ENCODE measurements at places on chromosomes 7 and 10.

DNA sequence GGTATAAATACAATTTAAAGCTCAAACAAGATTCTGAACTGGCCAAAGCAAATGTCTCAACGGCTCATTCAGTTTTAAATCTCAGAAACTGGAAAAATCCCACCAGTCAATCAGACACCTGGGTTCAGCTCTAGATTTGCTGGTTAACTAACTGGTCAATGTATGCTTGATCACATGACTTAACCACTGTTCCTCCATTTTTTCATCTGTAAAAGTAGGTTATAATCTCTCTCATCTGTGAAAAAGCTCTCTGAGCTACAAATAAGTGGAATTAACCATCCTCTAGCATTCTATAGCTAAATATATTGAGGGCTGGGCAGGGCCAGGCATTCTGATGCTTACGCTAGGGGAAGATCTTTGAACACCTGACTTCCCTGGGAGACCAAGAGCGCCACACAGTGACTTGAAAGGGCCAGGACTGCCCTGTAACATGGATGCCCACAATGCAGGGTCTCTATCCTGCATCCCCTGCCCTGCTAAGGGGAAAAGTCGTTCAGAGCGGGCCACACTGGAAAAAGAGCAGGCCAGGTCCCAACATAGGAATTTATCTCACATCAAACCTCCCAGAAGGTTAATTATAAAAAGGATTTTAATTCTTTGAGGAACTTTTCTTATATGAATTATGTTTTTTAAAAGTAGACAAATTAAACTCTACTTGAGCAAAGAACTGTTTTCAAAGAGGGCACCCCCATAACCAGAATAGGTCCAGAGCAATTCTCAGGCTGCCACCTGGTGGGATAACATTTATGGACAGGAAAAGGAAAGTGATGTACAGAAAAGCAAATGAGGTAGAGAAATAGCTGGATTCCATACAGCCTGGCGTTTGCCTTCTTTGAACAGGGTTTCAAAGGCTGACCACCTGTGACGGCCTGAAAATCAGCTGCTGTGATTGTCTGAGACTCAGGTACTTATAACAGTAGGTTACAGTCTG lies 1.8 kb downstream of the RP9 start:
- DNase-seq = peak; percentile 80

DNA sequence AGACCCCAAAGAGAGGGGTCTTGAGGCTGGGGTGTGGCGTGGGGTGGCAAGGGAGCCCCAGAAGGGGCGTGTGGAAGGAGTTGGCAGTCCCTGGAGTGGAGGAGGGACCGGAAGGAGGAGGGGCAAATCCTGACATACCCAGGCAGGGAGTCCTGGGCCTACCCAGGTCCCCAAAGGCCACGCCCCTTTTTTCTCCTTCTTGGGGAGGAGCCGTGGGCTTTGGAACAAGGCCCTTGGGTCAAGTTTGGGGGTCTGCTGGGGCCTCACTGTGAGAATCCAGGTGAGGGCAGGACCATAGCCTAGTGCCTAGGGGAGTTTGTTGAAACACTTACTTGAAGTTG lies 1.2 kb upstream of the SMARCD3 start:
- DNase-seq = peak; percentile 47

GRCh38 chr10:116769791-116770190 lies 27.4 kb upstream of the HSPA12A start:
- DNase-seq = no peak

DNA sequence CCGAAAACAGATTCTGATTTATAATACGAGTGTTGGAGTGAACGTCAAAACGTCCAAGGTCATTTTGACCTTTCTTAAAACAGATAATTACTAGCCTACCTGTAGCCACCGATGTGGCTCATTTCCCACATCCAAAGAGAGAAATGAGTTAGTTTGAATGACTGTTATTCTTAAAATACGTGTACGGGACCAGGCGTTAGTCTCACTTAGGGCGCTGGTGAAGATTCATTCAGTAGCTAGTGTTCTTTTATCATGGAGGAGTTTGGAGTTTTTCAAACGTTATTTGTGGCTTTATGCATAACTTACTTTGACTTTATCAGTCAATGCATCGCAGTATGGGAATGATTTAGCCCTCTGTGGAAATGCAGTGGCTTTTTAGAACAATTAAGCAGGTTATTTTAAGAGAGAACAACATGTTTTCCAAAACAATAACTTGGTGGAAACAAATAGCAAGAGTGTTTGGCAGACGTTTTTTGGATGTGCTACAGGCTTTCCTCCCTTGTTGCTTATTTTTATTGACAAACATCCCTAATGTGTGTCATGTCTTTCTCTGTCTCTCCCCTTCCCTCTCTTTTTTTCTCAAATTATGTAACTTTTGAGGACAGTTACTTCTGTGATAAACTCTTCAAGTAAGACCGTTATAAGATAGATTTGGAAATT lies 1.6 kb downstream of the BICC1 start:
- no peak for DNase-seq

DNA sequence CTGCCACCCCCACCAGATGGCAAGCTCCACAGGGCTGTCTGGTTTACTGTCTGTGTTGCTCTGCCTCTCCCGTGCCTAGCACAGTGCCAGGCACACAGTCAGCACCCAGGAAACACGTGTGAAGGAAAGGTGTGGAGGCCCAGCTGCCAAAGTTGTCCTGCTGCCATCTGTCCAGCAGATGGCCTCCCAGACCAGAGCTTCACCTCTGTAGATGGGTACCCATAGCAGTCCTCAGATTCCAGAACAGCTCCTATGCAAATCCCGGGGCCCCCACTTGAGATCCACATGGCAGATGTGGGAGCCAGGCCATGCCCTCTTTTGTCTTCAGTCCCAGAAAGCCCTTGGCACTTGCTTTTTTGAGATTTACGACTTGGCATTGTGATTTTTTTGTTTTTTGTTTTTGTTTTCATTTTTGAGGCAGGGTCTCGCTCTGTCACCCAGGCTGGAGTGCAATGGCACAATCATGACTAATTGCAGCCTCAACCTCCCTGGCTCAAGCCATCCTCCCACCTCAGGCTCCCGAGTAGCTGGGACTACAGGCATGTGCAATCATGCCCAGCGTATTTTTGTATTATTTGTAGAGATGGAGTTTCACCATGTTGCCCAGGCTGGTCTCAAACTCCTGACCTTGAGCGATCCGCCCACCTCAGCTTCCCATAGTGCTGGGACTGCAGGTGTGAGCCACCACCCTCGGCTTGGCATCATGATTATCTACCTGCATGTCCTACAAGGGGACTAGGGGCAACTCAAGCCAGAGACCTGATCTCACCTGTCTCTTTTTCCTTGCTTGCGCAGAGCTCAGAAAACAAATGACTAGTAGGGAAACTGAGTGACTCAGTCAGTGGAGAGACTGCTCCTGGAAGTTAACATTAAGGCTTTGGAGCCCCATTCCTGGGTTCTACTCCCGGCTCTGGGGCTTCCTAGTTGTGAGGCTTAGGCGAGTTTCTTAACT lies 16.9 kb upstream of the PALD1 start:
- peak; percentile 69 for DNase-seq

GRCh38 chr7:66768865-66769832 lies 28.6 kb downstream of the RABGEF1 start:
- DNase-seq = no peak

- no peak for DNase-seq
Measured at GRCh38 chr10:117647306-117647705, 104.8 kb downstream of the EMX2 start.

DNA sequence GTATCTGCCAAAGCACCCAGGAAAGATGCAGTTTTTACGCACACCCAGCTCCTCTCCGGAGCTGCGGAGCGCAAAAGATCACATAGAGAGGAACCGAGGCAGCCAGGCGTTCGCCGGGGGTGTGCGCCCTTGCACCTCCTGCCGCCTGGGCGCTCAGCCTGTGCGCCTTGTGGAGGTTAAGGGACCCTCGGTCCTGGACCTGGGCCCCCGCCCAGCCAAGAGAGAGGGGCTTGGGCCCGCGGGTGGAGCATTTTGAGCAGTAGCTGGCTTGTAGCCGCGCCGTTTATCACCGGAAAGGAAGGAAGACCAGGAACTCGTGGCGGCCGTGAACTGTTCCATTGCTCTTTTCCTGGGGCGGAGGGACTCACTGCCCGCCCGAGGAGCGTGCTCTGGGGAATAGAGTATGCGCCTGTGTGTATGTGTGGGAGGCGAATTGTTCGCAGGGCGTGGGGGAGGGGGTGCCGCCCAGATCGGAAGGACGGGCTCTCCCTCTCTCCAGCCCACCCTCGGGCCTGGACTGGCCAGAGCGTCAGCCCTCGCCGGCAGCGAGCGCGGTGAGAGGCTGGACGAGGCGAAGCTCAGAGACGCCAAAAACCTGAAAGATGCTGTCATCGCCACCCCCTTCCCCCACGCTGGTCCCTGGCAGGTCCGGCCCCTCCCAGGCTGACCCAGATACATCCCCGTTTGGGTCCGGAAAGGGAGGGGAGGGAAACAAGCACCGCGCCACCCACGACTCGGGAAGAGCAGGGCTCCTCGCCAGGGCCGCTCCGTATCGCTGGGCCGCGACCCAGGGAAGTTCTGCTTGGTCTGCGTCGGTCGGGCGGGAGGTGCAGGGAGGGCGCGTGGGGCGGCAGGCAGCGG lies 1.2 kb upstream of the WNT2 start:
- DNase-seq = no peak

DNA sequence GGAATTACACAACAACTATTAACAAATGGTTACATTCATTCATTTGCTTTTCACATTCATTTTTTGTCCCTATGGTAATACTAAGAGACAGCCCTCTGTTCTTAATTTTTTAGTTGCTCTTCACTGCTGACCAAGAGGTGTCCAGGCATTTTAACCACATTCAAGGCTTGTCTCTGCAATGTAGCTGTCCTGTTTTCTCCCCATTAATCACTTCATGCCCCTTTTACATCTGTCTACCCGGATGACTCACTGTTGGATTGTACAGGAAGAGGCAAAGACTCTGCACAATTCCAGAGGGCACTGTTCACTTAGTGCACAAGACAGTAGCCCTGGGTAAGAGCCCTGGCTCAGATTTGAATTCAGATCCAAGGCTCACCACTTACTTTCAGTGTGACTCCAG lies 168.5 kb downstream of the NOC3L start:
- peak; percentile 23 for DNase-seq

- DNase-seq = no peak
Measured at GRCh38 chr7:106269254-106269961, 15.4 kb downstream of the NAMPT start.

DNA sequence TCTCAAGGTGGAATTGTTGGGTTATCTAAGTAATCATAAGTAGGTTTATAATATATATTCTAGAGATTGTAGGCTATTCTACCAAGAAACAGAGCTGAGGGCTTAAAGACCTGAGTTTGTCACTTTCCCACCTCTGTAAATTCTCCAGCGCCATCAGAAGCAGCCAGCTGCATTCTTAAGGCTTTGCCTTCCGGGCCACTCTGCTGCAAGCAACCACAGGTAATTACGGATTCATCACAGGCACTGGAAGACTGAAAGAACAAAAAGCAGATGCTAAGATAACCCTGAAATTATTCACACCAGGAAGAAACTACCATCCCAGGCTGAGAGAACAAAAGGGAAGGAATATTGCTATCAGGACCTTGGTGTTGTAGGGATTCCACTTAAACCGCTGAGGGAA lies 137.8 kb upstream of the JCAD start:
- DNase-seq = no peak

- no peak for DNase-seq
Measured at GRCh38 chr10:80996615-80997193, 459.0 kb downstream of the SH2D4B start.

DNA sequence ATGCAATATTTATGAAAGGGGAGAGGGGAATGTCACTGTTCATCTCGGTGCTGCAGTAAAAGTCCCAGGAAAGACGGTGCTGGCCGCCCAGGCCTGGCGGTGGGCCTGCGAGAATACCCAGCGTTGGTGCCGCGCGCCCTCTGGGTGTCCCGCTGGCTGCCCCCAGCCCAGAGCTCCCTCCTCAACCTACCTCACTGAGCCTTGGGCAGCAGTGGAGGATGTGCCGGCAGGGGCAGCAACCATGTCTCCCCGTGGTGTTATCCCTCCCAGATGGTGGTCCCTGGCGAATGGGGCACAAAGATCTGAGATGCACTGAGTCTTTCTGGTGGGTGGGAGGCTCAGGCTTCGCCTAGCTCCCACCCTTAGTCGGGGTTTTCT lies 9.5 kb upstream of the TLX1 start:
- no peak for DNase-seq

- DNase-seq = no peak
Measured at GRCh38 chr10:34746094-34746493, 69.0 kb downstream of the PARD3 start.

DNA sequence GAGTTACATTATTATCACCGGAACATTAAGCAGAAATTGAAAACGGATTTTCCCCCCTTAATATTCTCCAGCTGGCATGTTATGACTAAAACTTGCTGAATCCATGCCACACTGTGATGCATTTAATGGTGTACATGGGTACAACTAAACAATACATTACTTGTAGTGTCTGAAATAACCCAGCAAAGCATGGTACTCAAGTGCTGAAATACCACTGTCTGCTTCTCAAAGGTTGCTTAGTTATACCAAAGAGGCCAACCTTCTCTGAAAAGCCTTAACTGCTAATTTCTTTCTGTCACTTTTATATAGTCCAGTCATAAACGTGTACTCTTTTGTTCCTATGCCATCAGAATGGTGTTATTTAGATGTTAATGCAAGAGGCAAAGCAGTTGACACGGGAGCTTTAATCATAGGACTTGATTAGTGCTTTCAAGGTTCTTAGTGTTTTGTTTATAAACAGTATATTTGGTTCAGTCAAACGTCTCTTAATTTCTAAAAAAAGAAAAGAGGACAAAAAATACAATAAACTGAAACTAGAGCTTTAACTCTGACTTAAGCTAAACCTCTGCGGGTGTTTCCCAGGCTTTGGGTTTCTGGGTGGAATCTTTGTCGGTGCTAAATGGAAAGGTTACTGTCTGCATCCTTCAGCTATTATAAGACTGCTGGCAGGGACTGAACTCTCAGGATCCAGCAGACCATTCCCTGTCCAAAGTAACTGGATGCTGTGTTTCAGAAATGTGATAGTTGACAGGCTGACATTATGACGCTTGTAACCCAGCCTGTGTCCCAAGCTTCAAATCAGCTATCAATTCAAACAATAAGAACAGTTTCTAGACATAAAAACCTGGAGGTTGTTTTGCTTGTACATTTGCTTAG lies 202.6 kb downstream of the PPP1R3A start:
- DNase-seq = no peak

DNA sequence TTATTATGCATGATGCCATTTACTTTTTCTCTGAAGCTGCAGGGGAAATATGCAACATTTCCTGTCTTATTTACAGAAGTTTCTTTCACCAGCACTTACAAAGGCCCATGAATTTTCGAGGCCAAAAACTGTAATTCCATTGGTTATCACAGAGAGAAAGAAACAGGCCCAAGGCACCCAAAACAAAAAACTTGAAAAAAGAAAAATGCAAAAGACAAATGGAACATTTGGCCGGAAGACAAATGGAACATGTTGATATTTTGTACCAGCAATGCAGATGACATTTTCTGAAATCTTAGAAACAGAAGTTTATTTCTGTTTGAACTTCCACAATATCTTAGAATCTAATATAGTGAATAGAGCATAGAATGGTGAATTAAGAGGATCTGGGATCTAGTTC lies 56.3 kb upstream of the PNLIP start:
- DNase-seq = no peak

- no peak for DNase-seq
Measured at GRCh38 chr7:156654511-156655234, 14.1 kb downstream of the RNF32 start.
